Omental fat pad (tissue), 4 donors: ENCODE measurements at places on chromosomes 11 and 22.

GRCh38 chr11:61541598-61541997, 33.0 kb downstream of the LRRC10B start:
- no peak for DNase-seq

DNA sequence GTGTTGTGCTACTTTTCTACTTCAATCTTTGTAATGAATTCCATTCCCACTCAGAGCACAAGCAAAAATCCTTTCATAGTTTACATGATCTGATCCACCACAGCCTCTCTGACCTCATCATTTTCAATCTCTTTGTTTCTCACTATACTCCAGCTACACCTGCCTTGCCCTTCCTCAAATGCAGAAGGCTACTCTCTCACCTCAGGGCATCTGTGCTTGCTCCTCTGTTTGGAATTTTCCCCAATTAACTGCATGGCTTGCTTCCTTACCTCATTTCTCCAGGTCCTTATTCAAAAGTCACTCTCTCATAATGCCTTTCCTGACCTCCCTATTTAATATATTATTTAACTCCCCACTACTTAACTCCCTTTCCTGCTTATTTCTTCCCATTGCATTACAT, 100.6 kb upstream of the OLFML1 start:
- no peak for DNase-seq

DNA sequence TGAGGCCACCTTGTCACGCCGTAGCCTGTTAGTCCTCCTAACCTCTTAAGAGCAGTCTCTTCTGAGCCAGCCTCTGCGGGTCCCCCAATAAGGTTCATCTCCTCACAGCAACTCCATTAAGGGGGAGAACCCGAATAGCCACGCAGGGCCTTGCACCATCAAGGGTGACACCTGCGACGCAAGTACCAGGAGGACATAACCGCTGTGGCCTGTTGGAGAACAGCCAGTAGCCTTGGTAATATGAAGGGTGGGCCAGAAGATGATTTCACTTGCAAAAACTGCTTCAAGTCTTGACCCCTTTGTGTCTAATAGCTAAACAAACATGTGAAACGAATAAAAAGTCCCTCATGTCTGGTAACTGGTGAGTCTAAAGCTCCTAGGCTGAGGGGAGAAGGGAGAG, 14.8 kb downstream of the ARFGAP2 start:
- DNase-seq = no peak

- no peak for DNase-seq
These were observed 16.6 kb upstream of the BDNF start for GRCh38 chr11:27716835-27717234.

DNA sequence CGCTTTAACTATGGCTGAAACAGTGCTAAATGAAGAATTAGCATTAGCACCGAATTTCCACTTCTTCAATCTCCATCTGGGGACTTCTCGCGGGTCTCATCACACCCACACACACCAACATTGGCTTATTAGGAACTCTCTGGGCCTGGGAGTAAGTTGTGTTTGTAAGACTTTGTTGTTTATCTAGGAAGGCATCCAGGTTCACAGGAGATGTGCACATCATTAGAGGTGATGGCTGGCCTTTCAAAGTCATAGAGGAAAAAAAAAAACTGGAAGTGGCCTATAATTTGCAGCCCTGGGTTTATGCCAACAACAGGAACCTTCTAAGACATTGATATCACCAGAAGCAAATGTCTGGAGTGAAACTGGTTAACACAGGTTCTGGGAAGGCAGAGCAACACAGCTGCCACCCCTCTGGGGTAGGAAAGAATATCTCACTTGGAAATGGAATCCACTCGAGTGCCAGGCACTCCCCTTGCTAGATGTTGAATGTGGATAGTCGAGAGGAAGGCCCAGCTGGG, 84.5 kb downstream of the TRAF6 start:
- DNase-seq = no peak

DNA sequence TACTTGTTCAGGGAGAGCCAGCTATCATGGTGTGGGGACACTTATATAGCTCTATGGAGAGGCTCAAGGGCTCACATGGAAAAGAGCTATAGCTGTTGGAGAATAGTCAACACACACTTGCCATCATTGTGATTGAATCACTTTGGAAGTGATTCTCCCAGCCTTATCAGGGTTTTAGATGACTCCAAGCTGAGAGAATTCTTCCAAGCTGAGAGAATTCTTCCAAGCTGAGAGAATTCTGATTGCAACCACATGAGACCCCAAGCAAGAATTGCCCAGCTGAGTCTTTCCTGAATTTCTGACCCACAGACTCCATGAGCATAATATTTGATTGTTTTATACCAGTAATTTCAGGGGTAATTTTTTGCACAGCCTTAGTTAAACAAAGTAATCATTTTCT, 1318.3 kb upstream of the RAG2 start:
- no peak for DNase-seq

GRCh38 chr11:14905104-14906033, 13.3 kb upstream of the CYP2R1 start:
- no peak for DNase-seq

- DNase-seq = no peak
These were observed 72.4 kb downstream of the RTL6 start for GRCh38 chr22:44425694-44426045.

- DNase-seq = no peak
These were observed at the start of gene SLCO2B1 for GRCh38 chr11:75150879-75151278. SLCO2B1 (plus strand) TSS chr11:75151107; CDS start chr11:75151382, 275 bp downstream.

DNA sequence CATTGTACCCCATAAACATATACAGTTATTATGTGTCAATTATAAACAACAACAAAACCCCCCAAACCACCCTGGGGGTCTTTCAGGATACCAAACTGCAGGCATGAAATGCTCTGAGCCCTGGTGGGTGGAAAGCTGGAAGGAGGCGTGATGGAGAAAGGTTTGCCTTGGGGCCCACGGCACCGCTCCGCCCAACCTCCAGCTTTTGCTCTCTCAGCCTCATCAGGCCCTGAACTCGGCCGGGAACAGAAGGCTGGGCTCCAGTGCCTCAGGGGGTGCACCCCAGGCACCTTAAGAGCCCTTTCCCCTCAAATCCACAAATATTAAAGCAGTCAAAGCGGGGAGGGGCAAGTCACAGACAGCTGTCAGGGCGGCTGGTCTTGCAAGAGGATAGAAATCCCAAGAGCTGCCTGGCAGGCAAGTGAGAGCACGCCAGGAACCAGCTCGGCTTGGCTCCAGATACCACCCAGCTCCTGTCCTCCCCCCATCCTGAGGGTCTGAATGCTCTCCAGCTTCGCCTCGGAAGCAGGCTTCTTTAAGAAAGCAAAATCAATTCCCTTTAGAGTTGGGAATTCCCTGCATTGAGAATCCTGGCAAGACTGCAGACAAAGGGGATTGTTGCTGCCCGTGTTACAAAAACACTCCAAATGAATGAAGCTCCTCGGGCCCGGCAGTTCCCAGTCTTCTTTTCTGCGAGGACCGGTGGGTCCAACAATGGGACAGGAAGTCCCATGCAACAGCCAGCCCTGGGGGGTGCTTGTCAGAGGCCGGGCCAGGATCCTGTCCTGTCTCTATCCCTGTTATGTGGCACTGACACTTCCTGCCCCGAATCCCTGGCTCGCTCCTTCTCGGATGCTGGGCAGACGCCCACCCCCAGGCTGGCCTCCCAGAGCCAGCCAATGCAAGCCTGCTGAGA, 80.8 kb downstream of the NAT10 start:
- no peak for DNase-seq
